ENCODE measurements at places on chromosomes 1 and 21.

- DNase-seq = no peak
Observed at GRCh38 chr1:77027847-77028246, 160.6 kb downstream of the ST6GALNAC5 start.

GRCh38 chr1:171716616-171717015, 25.2 kb downstream of the VAMP4 start:
- no peak for DNase-seq

GRCh38 chr1:244918421-244919319, 54.3 kb upstream of the HNRNPU start:
- DNase-seq = peak; percentile 69

DNA sequence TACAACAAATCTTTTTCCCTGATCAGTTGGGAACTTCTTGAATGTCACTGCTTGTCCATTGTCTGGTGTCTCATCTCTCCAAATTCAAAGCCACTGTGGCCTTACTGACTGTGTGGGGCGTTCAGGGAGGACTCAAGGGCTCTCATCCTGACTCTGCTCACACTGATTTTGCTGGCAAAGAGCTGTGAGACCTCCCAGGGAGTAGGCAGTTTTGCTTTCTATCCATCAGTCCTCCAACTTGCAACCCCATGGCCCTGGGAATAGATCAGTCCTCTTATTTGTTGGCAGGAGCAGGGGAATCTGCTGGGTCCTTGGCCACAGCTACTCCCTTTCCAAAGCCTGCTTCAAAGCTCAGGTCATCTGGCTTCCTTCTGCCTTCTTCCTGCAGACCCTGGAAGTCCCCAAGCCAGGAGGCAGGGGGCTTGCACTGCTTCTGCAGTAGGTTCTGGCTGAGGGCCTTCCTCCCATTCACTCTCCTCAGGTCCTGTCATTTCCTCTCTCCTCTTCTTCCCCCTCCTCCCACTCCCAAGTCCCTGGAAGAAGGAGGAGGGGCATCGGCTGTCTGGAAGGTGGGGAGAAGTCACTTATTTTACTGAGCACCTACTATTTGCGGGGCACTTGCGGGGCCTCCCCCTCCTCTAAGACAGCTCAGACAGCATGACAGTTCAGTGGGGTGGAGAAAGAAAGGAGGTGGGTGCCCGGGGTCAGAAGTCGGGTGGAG, 876 bp upstream of the NAV1 start:
- DNase-seq = no peak

- DNase-seq = no peak
Observed at GRCh38 chr1:207904391-207904790, 6.5 kb downstream of the CD34 start.

DNA sequence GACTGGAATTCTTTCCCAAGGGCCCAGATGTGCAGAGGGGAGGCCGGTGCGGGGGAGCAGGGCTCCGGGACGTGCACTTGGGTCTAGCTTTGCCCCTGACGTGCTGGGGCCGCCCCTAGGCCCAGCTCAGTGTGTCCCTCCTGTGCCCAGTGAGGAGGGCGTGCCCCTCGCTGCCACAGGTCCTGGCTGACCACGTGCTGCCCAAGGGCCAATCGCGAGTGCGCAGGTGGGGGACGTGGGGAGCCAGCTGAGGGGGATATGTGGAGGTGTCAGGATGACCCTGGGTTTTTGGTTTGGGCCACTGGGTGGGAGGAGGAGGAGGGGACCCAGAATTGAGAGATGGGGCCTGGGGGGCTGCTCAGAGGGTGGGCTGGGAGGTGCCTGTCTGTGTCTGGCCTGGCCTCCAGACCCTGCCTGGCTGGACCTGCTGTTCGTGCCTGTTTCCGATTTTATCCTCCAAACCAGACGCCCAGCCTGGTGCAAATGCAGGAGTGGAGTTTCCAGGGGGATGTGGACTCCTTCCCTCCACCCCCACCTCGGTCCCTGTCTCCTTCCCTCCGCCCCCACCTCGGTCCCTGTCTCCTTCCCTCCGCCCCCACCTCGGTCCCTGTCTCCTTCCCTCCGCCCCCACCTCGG, 6.1 kb upstream of the RNF223 start:
- DNase-seq = peak; percentile 90

All from BE2C (cell line).